ENCODE measurements at places on chromosomes 4 and X.

DNA sequence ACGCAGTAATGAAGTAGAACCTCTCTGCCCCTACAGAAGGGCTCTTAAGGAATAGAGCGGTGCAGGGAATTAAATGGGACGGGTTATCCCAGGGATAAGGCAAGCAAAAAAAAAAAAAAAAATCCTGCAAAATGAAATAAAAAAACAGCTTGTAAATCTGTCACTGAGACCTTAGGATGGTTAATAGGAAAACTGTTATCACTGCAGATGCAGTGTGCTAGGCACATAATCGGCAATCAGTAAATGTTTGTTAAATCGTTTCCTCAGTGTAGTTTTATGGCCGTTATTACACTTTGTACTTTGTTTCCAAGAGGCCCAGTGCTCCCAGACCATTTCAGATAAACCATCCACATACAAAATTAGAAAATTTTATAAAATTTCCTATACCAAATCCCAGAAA lies 1.0 kb downstream of the HNRNPH2 start:
- DNase-seq = no peak

DNA sequence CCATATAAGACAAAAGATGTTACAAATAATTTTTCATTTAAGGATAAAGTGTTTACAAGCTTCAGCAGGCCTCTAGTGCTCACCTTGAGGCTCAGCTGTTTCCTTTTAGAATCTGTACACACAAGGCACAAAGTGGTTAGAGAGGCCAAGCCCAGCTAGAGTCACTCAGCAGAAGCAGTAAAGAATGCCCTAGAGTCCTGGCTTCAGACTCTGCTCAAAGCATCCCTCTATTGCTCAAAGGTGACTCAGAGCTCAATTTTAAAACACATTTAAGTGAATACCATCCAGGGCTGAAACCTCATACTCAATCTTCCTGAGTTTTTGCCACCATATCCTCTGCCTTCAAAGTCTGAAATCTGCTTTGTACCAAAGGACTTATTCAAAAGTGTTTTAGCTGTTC lies 22.6 kb upstream of the PHF8 start:
- no peak for DNase-seq

DNA sequence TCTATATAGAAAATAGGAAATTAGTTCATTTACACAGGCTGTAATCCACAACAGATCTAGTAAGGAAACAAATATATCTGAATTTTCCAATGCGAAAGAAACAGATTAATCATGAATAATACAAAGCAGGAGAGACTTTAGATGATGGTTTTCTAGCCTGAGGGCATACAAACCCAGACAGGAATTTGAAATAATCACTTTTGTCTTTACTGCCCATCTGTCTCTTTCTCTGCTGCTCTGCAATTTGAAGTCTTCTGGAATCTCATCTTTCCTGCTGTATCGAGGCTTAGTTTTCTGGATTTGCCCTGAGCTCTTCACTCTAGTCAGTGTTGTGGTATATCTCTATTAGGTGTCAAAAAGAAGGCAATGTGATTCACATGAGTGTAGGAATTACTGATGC lies 711.8 kb upstream of the FAM241A start:
- no peak for DNase-seq

GRCh38 chr4:2248044-2248780 lies 6.3 kb upstream of the HAUS3 start:
- DNase-seq = no peak

DNA sequence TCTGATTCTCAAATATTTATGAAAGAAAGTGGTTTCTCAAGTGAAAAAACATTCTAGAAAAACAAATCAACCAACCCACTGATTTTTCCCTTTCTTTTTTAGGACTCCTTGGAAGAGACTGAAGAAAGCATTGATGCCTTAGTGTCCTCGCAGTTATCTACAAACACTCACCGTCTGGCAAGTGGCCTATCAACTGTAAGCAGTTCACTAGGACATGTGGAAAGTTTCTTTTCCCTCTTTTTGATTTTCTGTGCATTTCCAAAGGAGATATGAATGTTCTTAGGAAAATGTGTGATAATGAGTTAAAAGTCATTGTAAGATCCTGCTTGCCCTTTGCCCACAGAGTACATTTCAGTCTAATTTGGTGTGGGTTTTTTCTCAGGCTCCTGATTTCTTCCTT lies 95.9 kb downstream of the SYTL5 start:
- no peak for DNase-seq

DNA sequence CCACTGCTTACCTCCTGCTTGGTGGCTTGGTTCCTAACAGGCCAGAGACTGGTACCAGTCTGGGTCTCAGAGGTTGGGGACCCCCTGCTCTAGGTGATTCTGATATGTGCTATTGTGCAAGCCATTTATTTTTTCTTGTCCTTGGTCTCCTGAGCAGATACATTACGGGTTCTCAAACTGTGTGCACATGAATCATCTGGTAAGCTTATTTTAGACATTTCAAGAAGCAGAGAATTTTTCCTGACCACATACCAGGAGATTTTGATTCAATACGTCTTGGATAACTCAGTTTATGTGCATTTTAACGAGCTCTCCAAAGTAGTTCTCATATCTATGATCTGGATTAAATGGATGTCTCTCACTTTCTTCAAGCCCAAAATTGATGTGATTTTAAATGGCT lies 77.2 kb downstream of the FHIP1A start:
- DNase-seq = no peak

DNA sequence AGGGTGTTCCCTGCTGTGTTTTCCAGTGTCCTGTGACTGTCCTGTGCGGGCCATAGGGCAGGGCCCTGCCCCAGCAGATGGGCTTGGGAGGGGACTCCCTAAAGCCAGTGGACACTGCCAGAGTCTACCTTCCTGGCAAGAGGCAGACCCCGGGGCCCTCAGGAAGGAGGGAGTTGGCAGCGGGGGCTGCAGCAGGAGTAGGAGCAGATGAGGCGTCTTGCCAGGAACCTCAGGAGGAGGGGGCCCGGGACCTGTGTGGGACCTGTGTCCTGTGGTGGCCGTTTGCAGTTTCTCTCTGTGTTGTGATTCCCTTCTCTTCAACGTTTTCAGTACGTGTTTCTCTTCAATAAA lies 3.8 kb downstream of the PNMA3 start:
- DNase-seq = no peak

DNA sequence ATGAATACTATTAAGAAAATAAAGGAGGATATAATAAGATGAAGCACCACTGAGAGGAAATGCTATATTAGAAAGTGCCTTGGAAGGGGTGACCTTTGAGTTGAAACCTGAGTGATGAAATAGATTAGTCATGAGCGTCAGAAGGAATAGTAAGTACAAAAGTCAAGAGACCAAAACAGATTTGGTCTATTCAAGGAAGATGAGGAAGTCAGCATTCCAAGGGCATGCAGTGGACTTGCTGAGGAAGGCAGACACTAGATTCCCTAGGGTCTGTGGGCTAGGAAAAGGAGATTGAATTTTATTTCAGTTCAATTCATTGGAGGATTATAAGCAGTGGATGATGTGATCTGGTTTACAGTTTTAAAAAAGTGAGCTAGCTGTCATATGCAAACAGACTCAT lies 73.0 kb upstream of the WDFY3 start:
- DNase-seq = no peak

DNA sequence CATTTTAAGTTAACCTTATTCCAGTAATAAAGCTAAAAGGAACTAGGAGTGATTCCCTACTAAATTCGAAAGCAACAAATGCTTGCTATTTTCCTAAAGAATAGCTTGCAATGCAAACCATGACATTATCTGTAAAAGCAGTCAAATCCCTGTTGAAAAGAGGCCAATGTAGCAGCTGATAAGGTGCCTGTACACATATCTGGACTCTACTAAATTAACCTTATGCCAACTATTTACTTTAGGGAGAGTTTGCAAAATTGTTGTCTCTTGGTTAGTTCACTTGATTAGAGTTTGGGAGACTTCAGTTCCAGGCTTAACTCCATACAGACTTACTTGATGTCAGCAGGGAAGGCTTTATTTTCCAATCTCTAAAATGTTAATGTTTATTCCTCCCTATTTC lies 6.0 kb downstream of the IL13RA2 start:
- no peak for DNase-seq

GRCh38 chr4:7938609-7939376 lies 868 bp downstream of the AFAP1 start:
- DNase-seq = no peak

DNA sequence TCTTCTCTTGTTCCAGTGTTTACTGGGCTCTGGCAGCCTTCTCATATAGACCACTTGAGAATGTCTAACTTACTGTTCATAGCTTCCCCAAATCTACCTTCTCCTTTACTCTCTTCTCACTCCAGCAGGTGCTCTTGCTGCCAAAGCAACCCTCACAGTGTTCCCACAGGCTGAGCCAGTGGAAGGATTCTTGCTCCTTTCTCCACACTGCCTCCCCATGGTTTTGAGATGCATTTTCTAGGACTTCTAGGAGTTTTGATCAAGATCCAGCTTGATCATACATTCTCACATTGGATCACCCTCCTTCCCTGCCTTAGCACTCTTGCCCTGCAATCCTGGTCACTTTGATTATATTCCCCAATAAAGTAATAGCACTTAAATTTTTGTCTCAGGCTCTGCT lies 230.8 kb downstream of the TMEM47 start:
- DNase-seq = no peak

DNA sequence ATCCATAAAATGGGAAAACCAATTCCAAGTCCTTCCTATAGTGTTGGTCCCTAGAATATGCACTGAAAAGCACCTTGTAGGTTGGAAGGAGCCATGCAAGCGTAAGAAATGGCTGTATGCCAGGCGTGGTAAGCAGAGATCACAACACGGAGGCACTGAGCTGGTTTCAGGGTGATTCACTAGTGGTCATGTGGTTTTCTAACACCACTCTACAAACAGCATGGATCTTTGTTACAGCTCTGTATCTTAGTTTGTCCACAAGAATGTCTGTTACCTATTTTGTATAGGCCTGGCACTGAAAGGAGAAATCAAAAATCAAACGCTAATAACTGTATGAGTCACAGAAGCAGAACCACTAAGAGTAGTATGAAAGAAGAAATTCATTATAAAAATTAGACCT lies 71.9 kb downstream of the MAGEB17 start:
- DNase-seq = no peak

- DNase-seq = no peak
These were observed 147.6 kb downstream of the ATRX start for GRCh38 chrX:77638397-77638796.

- no peak for DNase-seq
These were observed 18.4 kb downstream of the CCKAR start for GRCh38 chr4:26471890-26472289.

GRCh38 chr4:38565271-38566199 lies 98.5 kb upstream of the KLF3 start:
- DNase-seq = peak; percentile 69

DNA sequence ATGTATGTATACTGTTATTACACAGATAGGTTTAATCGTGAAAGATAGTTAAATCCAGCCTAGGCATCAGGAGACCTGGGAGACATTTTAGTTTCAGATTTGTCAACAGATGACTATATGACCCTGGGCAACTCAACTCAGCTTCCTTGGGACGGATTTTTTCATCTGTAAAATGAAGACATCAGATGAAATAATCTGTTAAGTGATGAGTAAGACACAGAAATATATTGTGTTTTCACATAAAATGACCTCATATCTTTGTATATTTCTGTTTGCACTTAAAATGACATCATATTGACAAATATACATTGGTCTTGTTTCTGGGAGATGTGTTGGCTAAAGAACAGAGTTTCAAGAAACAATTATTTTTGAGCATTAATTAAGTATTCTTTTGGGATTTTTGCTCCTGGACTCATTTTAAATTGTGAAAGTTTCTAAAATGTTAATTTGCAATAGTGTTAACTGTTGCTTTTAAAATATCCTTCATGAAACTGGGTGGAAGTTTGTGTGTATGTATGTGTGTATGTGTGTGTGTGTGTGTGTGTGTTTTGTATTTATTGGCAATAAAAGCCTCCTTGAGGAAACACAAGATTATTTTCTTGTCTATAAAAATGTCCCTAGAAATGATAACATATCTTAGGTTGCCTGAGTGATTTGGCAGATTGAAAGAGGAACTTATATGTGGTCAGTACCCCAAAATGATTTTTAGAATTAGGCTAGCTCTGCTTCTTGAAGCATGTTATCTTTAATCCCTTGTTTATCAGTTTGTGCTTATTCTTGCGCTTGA lies 29.1 kb upstream of the MMAA start:
- DNase-seq = no peak

- DNase-seq = no peak
These were observed 21.4 kb upstream of the SMIM14 start for GRCh38 chr4:39660045-39660444.

DNA sequence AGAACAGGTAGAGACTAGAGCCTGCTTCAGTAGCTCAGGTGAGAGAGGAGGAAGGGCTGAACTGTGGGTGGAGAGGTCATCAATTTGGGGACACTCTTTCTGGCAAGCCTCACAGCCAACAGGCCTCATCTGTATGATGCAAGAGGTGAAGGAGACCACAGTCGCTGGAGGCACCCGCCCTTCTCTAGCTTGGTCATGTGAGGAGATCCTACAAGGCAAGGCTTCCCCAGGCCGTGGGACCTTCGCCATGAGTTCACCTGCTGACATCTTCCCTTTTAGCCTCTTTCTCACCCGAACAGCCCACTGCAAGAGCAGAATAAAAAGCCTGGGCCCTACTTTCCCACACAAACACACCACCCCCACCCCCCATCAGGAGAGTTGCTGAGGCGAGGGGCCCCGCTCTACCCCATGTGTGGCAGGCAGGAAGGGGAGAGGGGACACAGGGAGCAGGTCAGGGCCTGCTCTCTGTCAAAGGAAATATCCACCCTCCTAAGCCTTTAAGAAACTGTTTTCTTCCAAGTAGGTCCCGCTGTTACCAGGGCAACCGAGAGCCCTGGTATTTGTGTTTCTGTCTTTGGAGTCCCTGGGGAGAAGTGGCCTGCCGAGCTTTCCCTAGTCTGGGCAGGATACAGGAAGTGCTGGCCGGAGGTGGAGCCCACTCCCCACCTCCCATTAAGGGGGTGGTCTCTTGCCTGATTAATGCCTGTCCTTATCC lies 8.1 kb downstream of the RTL5 start:
- no peak for DNase-seq

- no peak for DNase-seq
These were observed 86.6 kb upstream of the DKK2 start for GRCh38 chr4:107122736-107123135.

Data from hematopoietic multipotent progenitor cell treated with erythropoietin and hydrocortisone succinate and interleukin-3 and kit ligand, for 8 days (in vitro differentiated cells).